ENCODE measurements at places on chromosomes 6 and 20.

DNA sequence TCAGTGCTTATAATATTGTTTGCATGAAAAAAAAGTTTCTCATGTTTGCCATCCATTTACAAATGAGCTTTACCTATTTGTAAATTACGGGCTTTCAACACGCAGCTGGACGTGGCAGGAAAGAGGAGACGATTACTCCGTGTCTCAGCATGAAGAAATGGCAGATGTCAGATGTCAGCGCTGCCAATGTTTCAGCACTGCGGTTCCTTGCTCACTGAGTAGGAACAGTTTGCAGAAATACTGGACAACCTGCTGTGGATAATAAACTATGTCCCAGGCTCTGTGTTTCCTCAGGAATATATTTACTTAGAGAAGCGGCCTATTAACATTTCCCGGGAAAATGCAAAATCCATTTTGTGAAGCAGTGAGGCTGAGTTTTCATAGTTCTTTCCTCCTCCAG lies 22.7 kb downstream of the RAMACL start:
- DNase-seq, result no peak

GRCh38 chr6:71388068-71388744 lies 99.6 kb downstream of the OGFRL1 start:
- no peak for DNase-seq

- no peak for DNase-seq
Observed at GRCh38 chr6:40764726-40765125, 177.6 kb upstream of the LRFN2 start.

DNA sequence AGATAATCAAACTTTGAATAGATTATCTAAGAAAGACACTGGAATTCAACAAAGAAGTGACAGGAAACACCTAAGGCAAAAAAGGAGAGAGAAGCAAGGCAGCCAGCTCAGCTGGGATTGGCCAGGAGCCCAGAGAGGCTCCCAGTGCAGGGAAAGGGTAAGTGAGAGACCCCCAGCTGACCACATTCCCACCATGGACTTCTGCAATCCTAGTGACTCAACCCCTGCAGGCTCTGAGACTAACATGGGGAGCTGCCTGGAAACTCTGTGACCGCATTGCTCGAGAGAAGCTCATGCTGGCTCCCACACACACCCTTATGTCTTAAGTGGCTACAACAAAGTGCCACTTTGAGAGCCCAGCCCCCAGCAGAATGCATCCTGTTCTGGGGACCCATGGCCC lies 215.1 kb downstream of the PACRG start:
- DNase-seq, result no peak

DNA sequence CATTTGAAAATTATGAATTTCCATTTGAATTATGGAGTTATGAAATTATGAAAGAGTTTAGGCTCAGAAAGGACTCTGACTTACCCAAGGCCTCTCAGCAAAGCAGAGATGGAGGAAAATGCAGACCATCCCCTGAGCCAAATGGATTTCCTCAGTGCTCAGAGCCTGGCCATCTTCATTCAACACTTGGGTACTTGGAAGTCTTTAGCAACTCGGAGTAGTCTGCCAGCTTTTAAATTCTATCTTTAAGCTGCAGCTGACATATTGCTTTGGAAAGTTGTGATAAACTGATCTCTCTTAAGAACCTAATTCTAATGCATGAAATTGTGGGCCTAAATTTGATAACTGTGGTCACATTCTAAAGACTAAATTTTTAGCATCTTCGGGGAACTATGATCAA lies 315.4 kb downstream of the SAMD5 start:
- DNase-seq, result no peak

DNA sequence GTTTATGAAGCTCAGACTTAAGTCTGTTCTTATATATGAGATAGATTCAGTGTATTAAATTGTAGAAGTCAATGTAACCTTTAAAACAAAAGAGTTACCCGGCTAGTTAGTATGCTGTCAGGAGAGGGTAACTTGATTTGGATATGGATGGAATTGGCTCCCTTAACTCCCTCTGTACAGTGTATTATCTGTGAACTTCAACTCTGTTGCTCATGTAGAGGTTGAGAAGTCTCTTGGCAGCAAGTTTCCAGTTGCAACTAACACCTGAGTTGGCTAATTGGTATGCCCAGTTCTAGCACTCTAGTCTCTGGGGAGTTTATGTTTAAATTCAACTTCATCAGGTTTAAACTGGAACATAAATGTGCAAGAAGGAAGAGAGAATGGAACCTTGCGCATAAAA lies 111.0 kb downstream of the NCOA3 start:
- no peak for DNase-seq

DNA sequence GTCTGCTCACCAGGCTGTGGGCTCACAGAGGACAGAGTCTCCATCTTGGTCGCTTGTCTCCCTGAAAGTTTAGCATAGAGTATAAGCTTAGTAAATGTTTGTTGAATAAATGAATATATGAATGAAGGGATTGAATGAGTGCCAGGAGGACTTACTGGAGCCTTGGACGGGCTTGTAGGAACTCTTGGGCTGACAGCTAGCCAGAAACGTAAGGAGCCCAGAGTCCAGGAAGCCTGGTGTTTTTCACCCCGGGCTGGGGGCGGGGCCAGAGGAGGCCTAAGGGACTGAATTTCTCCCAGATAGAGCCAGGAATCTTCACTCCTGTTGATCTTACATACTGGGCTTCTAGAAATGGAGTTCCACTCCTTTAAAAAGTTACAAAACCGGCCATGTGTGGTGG lies 68.5 kb upstream of the SRSF6 start:
- no peak for DNase-seq

DNA sequence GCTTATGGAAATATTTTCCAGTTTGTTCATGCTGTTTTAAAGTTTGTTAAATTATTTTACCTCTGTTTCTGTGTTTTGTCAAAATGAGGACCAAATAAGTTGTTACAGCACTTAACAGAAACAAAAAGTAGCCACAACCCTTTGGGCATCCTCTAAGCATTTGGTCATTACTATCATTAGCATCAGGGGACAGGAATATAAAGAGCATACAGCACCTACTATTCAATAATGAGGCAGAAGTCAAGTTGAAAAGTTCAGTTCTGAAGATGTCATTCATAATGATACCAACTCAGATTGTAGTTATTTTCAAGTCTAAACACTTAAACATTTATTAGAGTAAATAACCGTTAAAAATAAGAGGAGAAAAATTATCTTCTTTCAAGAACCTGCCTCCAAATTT lies 862.3 kb upstream of the FLRT3 start:
- peak; percentile 14 for DNase-seq

DNA sequence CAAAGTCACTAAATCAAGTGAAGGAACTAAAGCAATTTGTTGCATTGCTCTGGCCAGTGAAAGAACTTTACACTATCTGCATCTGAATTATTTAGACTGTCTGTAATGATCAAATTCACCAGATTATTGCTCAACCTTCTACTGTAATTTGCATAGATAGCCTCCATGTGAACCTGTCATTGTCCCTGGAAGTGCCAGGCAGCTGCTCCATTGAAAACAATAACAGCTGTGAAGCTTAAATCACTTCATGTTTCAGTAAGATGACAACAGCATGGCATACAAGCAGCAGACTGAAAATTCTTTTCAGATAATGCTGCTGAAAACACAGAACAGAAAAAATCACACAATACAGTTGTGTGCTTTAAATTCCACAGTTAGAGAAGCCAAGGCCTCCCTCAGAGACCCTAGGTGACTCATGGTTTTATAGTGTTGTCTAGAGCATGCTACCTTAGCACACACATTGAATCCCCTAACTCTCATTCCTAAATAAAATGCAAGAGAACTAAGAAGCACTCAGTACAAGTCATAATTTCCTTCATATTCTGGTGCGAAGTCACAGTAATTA lies 248.9 kb downstream of the TPBG start:
- no peak for DNase-seq

GRCh38 chr20:24984961-24985640 lies 7.5 kb downstream of the APMAP start:
- DNase-seq, result no peak

DNA sequence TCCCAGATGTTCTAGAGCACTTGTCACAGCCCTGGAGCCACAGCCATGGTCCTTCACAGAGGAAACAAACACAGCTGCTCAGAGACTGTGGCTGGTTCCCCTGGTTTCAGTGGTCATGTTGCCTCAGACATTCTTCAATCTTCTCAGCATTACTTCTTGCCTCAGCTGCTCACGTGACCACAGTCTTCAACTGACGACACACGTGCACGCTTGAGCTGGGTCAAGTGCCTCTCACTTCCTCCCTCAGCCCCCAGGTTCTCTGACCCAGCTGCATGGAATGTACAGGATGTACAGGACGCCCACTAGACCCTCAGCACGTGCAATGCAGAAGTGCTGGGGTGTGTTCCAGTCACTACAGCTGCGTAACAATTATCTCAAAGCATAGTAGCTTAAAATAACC lies 159.8 kb upstream of the GGTLC1 start:
- no peak for DNase-seq

Measured in GM13976 (cell line).